GM23248 (cell line): ENCODE measurements at places on chromosomes 2 and 18.

GRCh38 chr2:120659275-120659977, 76.2 kb upstream of the GLI2 start:
- no peak for DNase-seq

DNA sequence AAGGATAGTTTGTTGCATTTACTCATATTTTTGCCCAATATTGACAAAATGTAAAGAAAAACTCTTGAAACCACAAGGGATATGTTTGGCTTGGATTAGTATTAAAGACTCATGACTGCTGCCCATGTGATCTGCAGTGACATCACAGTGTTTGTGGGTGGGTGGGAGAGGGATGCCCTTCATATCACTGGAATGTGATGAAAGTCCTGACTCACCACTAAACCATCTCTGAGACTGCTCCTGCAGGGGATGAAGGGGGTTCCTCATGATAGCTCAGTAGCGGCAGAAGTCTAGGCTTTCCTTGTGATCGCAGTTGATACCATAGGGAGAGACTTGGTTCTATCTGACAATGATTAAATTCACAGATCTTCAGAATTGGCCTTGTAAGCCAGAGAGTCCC, 451.2 kb downstream of the CNTNAP5 start:
- no peak for DNase-seq

GRCh38 chr2:151359768-151360461, 2.5 kb downstream of the TNFAIP6 start:
- DNase-seq, result no peak

DNA sequence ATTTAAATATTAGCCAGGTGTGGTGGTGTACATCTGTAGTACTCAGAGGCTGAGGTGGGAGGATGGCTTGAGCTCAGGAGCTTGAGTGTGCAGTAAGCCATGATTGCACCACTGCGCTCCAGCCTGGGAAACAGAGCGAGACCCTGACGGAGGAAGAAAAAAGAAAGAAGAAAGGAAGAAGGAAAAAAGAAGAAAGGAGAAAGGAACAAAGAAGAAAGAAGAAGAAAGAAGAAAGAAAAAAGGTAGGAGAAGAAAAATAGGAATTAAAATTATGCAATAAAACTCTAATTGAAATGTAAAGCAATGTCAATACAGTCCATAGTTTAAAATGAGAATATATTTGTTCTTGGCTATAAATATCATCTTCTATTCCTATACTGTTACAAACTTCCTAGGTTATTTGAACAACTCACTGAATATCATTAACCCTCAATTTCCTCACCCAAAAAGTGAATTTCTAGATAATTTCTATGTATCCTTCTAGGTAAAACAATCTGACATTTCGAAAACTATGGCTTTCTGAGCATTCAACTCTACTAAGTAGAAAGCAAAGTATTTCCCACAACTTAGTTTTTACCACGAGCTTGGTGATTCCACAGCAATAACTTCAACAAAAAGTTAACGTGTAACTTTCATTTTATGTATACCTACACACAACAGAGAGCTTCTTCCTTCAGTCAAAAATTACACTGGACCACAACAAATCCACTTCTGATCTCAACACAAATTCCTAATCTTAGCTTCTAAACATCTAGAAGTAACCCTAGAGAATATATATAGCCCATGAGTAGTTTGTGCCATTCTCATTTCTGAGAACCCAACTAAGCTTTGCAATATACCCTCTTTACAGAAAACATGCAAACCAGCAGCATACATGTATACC, 19.7 kb downstream of the LPIN2 start:
- DNase-seq, result no peak

DNA sequence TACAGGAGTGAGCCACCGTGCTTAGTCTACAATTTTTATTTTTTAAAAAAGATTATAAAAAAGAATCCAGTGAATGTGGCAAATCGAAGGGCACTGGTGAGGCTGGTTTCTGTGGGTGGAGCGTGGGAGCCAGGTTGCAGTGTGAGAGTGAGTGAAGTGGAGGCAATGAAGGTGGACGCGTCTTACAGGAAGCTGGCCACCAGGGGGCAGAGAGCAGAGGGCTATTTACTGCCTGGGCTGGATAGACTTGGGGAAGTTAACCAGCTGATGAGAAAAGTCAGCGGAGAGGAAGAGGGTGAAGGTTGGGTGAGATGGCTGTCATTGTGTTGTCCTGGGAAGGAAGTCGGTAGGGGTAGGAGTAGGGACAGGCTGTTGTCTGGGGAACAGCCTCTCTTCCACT, 6.8 kb downstream of the SCTR start:
- peak; percentile 74 for DNase-seq

GRCh38 chr18:8536231-8536630, 73.0 kb upstream of the RAB12 start:
- DNase-seq, result peak; percentile 9

DNA sequence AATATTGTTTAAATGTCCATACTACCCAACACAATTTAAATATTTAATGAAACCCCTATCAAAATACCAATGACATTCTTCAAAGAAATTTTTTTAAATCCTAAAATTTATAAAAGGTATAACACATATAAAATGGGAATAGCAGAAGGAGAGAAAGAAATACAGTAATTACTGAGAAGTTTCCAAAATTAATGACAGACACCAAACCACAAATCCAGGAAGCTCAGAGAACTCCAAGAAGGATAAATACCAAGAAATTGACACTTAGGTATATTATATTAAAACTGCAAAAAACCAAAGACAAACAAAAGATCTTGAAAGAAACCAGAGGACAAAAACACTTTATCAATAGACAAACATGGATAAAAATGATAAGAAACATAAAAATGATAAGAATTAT, 101.1 kb downstream of the MEMO1 start:
- DNase-seq, result no peak

DNA sequence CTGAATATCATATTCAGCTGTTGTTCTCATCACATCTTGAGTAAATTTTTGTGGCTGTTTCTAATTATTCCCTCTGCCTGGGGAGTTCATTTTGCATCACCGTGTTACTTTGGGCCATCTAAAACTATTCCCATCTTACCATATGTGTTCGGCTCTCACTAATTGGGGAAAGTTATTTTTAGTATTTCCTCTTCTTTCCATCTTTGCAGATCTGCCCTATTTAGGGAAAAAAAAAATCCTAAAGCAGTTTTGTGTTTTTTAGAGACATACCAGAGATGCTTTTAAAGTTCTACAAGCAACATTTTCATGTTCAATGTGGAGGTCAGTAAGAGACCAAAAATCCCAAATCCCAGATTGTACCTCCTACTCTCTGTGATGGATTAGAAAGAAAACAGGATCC, 111.3 kb upstream of the NDUFV2 start:
- peak; percentile 24 for DNase-seq

GRCh38 chr18:13628211-13628610, 98.1 kb downstream of the FAM210A start:
- no peak for DNase-seq

- no peak for DNase-seq
These were observed 506.1 kb downstream of the PTPRM start for GRCh38 chr18:8073167-8073566.

DNA sequence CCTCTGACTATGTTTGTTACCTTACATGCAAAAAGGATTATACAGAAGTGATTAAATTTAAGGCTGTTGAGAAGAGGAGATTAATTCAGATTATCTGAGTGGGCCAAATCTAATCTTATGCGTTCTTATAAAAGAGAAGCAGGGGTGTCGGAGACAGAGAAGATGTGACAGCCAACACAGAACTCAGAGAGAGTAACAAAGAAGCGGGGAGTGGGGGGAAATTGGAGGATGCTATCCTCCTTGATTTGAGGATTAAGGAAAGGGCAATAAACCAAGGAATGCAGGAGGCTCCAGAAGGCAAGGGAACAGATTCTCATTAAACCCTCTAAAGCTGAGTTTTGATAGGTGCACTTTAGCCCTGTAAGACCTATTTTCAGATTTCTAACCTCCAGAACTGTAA, 291.3 kb upstream of the REG3G start:
- DNase-seq, result no peak

- no peak for DNase-seq
These were observed 11.4 kb downstream of the G6PC2 start for GRCh38 chr2:168912466-168912865.

DNA sequence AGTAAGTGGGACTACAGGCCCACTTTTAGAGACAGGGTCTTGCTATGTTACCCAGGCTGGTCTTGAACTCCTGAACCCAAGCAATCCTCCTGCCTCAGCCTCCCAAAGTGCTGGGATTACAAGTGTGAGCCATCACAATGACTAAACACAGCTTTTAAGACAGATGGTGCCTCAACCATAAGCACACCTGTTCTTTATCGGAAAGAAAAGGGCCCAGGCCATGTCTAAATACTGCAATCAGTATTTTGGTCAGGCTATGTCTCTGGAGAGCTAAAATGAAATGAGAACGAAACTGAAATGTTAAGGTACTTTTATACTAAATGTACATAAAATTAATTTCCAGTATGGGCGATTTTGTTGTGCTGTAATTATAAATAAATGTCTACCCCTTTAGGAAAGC, 69.5 kb upstream of the SPTBN1 start:
- no peak for DNase-seq

- peak; percentile 27 for DNase-seq
These were observed 516.5 kb downstream of the XIRP2 start for GRCh38 chr2:167404627-167405284.

DNA sequence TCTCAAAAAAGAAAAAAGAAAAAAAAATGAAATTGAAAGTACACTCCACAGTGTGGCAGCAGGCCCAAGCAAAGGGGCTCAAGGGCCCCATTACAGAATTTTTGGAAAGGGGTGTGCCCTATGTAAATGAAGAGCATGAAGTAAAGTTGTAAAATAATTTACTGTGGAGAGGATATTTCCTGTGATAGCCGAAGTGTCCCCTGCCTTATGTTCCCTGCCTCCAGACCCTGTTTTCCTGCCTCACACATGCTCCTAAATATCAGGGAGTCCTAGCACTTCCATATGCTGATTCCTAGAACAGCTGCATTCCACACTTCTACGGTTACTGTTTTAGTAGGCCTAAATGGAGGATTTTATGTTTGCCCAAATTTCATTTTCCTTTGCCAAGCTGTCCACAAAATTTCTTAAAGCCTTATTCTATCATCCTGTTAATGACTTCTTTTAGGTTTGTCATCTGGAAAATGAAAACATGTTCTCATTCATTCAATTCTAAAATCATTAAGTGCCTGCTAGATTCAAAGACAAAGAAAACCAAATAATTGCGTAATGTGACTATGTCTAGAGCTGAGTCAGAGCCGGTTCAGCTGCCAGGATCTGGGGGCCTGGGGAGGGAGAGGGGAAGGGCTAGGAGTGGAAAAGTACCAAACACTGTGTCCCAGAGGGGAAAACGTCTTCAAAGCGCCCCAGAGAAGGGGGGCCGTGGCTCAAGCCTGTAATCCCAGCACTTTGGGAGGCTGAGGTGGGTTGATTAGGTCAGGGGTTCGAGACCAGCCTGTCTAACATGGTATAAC, 25.9 kb upstream of the IMPA2 start:
- DNase-seq, result peak; percentile 84

GRCh38 chr2:95110395-95110794, 11.2 kb downstream of the MRPS5 start:
- no peak for DNase-seq

GRCh38 chr2:26074676-26075075, 40.8 kb downstream of the RAB10 start:
- DNase-seq, result no peak

DNA sequence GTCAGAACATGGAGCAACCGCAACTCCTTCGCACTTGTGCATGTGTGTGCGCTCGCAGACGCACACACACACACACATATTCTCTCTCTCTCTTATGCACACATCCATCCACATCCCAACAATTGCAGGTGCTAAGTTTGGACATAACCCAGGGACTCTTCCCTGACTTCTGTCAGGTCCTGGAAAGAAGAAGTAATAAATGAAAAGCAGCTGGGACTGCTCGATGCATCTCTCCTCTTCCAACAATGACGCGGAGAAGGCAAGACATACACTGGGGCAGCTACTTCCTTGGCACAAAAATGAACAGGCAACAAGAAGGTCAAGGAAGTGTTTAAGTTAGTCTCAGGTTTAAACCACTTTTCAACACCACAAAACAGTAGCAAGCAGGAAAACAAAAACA, 23.6 kb downstream of the STARD7 start:
- no peak for DNase-seq

- no peak for DNase-seq
These were observed 252.0 kb upstream of the VWC2L start for GRCh38 chr2:214158851-214159250.

DNA sequence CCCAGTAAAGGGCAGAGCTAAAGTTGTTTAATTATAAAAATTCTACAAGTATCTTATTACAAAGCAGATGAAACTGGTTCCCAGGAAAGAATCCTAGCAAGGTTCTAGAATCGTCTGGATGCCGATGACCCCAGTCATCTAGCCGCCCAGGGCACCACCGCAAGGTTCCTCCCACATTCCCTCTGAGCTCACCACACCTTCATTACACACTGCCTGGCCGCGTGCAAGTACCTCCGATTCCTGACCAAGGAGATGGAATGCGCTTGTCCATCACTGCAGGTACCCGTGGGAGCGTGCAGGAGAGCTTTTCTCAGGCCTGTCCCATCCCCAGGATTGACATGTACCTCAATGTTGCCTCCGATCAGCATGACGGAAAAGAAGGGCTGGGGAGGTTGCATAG, 158.5 kb downstream of the LAMA1 start:
- DNase-seq, result no peak

DNA sequence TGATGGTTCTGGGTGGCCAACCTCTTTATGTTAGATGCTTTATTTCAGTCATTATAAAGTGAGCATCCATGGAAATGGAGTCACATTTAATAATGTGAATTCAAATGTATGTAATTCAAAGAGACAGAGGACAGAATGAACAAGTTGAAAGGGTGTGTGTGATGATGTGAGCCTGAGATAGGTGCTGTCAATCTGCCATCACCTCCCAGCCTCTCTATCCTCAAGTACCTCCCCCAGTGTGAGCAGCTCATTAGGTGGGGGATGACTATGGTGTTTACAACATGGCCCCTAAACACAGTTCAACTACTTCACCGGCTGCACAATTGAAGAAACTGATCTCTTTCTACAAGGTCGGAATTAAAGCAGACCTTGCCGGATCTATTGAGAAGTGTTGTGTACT, 74.7 kb upstream of the IGFBP5 start:
- no peak for DNase-seq

DNA sequence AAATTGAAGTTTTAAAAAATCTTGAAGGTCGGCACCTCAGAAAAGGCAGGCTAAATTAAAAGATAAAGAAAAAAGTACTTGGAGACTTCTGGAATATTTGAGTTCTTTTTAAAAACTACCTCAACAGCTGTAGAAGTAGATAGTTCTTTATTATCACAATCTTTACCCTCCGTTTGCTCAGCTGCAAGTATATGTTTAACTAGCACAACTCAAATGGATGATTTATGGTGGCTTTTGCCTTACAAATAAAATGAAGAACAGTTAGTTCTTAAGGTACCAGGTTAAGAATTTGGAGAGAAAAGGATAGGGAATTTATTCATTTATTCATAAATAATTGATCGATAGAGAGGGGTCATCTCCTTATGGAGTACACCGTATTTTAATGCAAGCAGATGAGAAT, 237.6 kb upstream of the FOSL2 start:
- DNase-seq, result no peak

DNA sequence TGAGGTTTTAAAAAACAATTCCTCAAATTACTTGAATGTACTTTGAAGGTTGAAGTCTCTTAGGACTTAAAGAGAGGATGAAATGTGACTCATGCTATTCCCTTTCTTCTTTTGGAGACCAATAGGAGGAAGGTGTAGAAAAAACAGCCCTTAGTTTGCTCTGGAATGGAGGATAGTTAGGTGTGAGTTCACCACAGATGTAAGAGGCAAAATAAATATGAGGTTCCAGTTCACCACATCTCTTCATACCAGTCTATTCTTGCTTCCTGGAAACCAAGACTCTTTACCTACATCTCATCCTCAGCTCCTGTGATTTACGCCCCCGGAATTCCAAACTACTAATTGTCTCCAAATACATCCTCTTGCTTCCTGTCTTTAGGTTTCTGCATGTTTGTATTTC, 77.5 kb upstream of the TTC21B start:
- peak; percentile 32 for DNase-seq
